Ascending aorta (tissue), 2 donors: ENCODE measurements at places on chromosomes 16 and 17.
A peak's percentile ranks its signal among the peaks of the same experiment; 100 is the strongest.

DNA sequence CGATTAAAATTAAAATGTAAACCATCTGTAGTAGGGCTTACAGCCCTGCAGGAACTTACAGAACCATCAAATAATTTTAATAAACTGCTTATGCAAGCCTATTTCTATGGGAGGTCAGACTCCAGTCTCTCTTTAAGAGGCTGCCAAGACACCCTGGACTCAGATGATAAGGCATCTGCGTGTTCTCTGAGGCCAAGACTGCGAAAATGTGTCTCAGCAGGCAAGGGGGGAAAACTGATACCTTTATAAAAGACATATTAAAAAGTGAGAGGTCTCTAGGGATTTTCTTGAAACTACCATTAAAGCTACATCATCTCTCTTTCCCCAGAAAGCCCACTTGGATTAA is 32.2 kb downstream of the MPHOSPH6 start:
- no peak for DNase-seq
- H3K4me1 ChIP-seq: no peaks in the 10 kb centered on the region
- no peak overlapping the region for H3K4me3 ChIP-seq
- H3K36me3 ChIP-seq: no peaks in the 10 kb centered on the region
- H3K27me3 ChIP-seq: no peaks in the 10 kb centered on the region

DNA sequence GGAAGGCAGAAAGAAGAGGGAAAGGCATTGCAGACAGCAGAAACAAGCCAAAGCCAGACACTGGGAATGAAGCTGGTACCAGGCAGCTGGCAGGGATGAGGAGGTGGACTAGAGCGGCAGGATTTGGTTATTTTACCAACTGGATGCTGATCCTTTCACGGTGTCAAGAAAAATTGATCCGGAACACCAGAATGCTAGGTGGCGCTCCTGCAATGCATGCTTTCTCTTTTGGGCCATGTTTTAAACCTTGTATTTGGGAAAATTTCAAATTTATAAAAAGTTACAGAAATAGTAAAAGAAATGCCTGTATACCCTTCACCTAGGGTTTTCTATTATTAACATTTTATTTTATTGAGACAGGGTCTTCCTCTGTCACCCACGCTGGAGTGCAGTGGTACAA is 224.7 kb downstream of the SOX9 start:
- DNase-seq: no peak
- no peak overlapping the region for H3K4me3 ChIP-seq

DNA sequence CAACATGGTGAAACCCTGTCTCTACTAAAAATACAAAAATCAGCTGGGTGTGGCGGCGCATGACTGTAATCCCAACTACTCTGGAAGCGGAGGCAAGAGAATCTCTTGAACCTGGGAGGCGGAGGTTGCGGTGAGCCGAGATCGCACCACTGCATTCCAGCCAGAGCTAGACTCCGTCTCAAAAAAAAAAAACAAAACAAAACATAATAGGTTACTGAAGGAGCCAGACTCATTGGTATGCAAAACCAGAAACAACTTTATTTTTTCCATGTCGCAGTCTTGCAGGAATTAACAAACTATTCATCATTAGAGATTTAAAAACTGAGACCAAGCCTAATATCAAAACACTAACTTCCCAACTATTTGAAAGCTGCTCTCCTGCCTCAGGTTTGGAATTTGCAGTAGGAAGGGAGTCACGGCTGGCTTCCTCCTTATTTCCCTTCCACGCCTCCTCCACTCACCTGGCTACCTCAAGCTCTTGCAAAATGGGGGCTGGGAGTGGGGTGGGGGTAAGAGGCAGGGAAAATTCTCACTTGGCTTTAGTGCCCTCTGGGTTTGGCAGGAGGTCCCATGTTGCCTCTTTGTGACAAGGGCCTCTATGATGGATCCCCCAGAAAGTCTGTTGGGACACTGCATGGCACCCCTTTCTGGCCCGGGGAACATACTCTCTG is 34.1 kb upstream of the MYH10 start:
- no peak overlapping the region for H3K4me3 ChIP-seq
- no peaks in the 10 kb centered on the region for H3K36me3 ChIP-seq
- peak overlapping the region; percentile 84 for H3K27ac ChIP-seq
- H3K27me3 ChIP-seq: no peaks in the 10 kb centered on the region
- peaks cover 14% of the 10 kb centered on the region for H3K4me1 ChIP-seq

DNA sequence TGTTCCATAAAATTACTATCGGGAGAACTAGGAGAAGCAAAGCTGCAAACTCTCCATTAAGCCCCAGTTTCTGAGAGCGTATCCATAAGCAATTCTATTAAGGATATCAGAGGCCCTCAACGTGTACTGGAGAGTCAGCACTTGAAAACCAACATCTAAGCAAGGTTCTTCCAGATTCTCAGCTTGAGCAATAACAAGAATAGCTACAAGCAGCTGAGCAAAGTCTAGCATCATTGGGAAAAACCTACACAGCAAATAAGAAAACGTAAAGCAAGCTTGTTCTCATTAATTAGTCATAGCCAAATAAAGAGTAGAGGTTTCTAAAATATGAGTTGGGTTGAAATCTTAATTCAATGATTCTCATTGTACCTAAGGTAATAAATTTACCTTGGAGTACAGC is 26.9 kb upstream of the COX10 start:
- no peak overlapping the region for H3K27ac ChIP-seq
- no peaks in the 10 kb centered on the region for H3K27me3 ChIP-seq
- H3K4me1 ChIP-seq: no peaks in the 10 kb centered on the region
- no peak overlapping the region for H3K4me3 ChIP-seq

- DNase-seq: no peak
- no peak overlapping the region for H3K4me3 ChIP-seq
- H3K4me1 ChIP-seq: peaks cover 9% of the 10 kb centered on the region
- no peak overlapping the region for H3K27ac ChIP-seq
- no peaks in the 10 kb centered on the region for H3K27me3 ChIP-seq
Observed at GRCh38 chr17:27888067-27888466, 5.1 kb downstream of the LYRM9 start.
